ENCODE measurements at places on chromosomes 4 and X.

DNA sequence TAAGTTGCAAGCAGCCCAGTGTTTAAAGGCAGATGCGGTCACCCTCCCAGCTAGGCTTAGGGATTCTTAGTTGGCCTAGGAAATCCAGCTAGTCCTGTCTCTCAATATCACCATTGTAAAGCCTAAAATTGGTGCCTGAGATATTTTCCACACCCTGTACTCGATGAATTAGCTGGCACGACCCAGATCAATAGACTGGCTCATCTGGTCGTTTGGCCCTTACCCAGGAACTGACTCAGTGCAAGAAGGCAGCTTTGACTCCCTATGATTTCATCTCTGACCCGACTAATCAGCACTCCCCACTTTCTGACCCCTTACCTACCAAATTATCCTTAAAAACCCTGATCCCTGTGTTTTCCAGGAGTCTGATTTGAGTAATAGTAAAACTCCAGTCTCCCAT lies 384.9 kb upstream of the SLC7A11 start:
- no peak for DNase-seq

GRCh38 chr4:8766610-8767009 lies 105.0 kb downstream of the HMX1 start:
- no peak for DNase-seq

GRCh38 chr4:924107-925096 lies 7.7 kb downstream of the GAK start:
- no peak for DNase-seq

GRCh38 chrX:44183329-44183728 lies 160.1 kb downstream of the EFHC2 start:
- no peak for DNase-seq

GRCh38 chrX:108020631-108021030 lies 24.2 kb upstream of the VSIG1 start:
- peak; percentile 20 for DNase-seq

- no peak for DNase-seq
Observed at GRCh38 chr4:7180938-7181337, 11.4 kb upstream of the SORCS2 start.

DNA sequence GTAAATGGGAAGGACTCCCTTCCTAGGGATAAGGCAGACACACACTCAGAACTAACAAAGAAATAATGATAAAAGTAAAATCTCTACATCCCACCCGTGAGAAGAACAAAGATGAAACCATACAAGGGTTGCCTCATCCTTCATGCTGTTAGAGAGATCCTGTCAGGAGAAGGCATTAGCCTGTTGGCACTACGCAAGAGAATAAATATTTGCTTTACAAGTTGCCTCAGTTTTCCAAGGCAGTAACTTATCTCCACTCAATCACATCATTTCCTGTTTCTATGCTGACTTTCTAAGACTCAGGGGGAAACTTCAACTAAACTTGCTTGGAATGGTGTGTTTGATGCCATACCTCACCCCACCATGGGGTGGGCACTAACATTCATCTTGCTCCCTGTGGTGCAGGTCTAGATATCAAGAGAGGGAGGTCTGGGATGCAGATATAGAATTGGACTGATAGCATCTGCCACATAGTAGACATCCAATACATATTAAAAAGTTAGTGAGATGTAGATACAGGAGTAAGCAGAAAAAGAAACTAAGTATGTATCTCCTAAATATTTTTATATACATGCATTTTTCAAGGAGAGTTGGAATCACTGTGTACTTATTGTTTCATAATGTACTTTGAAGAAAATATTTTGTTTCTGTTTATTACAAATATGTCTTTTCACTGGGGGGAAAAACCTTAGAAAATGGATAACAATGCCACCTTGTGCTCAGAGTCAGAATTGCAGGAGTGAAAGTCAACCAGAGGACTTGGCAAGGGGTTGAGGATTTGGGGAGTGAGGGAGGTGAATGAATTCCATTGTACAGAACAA lies 57.2 kb upstream of the BEX4 start:
- DNase-seq, result peak; percentile 21

DNA sequence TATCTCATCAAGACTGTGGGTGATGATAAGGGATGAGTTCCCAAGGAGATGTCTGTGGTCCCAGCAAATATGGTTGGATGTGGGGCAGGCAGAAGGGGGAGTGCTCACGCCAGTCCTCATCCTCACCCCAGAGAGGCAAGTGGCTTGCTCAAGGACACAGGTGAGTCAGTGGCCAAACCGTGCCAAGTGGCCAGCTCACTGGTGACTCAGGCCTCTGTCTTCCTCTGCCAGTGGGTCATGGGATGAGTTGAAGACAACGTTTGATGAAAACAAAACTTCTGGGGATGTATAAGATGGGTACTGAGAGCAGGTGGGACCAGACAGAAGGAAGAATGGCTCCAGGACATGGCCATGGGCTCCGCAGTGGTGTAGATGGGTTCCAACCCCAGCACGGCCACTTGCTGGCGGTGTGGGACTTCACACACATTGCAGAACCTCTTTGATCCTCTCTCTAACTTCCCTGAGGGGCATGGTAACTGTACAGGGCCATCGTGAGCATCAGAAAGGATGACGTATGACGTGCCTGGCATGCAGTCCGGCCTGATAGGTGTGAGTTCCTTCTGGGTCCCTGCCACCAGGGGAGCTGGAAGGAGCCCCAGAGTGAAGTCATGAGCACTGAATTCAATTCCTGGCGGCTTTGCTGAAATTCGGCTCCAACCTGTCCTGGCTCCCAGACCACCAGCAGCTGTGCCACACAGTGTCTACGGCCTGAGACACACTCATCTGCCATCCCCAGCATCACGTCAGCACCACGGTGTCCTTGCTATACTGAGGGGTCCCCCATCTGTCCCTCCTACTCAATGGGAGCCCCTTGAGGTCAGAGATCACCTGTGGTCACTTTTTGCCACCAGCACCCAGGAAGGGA lies 41.3 kb upstream of the GPR78 start:
- no peak for DNase-seq

DNA sequence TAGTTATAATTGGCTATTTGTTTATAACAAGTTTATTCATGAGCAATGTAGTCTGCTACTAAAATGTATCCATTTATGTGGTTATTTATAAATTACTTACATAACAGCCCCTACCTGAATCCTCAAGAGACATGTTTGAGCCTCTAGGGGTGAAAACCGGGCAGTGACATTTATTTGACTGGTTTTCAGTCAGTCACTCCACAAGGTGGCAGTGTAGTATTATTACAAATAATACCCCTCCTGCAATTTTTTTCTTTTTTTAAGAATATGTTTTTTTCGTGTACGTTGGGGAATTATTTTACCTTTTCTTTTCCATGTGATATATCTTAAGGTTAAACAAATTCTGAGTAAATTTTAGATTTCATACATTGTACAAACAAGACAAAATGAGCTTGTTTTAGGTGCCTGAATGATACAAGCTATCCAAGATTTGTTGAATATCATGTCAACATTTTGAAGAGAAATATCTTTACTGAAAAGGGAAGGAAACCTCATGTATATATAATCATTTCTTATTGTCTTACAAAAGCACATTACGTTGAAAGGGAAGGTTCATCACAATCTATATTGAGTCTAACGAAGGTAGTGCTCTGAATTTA lies 598.7 kb upstream of the TECRL start:
- peak; percentile 38 for DNase-seq

DNA sequence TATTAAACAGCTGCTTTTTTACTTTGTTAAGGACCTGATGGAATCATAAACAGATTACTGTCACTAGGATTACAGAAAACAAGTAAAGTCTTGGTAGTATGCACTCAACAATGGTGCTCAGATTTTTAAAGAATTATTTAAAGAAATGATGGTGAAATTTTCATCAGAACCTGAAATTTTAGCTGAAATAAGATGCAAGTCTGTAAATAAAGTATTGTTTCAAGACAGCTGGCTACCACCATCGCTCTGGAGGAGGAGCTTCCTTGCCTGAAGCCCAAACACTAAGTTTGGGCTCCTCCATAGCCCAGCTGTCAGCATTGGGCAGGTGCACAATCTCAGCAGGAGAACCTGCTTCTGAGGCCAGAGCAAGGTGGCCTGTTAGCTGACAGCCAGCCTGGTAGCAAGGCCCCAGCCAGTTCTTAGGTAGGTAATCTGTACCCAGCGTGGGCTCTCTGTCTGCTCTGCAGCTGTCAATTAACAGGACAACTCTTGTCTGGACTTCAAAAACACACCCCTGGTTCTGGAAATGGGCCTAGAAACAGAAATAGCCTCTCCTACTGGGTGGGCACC lies 4.6 kb downstream of the GAB1 start:
- no peak for DNase-seq

DNA sequence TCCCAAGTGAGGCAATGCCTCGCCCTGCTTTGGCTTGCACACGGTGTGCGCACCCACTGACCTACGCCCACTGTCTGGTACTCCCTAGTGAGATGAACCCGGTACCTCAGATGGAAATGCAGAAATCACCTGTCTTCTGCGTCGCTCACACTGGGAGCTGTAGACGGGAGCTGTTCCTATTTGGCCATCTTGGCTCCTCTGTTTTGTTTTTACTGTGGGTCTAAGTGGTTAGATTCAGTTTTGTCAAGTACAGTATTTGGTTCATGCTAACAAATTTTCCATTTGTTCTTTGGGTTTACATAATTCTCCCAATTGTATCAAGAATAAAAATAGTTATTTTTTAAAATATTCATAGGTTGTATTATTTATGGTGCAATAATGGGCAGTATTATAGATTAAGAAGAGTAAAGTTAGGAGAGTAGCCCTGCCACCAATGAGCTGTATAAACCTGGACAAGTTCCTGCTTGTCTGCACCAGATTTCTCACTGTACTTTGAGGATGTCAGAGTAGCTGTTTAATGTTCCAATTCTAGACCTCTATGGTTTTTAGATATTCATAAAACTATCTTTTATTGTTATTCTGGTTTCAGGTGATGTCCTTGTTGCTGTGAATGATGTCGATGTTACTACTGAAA lies 23.4 kb downstream of the INTU start:
- no peak for DNase-seq

DNA sequence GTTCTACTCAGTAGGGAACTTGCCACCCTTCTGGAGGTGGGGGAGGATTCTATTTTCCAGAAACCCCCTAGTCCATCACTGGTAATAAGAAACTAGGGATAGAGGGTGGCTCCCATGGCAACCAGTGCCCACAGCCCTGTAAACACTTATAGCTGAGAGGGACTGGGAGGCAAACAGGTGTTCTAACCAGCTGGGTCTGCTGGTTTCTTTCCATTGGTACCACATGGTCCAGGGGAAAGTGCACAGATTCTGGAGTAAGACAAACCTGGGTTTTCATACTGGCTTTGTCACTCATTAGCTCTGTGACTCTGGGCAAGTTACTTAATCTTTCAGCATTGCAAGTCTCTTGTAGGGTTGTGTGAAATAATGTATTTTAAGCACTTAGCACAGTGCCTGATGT lies 26.9 kb downstream of the IGSF1 start:
- no peak for DNase-seq

- DNase-seq, result no peak
Observed at GRCh38 chrX:30906726-30907125, 17.7 kb upstream of the TAB3 start.

DNA sequence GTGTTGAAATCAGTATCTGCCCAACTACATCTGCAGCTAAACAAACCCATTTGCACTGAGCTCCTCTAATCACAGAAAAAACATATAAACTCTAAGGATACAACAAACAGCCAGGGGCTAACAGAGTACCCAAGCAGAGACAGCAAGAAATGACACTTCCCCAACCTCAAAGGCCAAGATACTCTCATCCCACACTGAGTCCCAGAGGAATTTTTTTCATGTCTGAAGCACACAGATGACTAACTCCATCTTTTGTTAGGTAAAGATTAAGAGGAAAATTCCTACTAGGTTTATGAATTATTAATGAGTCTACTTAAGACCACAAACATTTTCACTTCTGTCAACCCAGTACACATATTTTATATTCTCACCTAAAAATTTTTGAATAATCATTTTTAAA lies 31.6 kb downstream of the SEPSECS start:
- DNase-seq, result no peak

- no peak for DNase-seq
Observed at GRCh38 chr4:75658876-75659275, 14.3 kb downstream of the G3BP2 start.

DNA sequence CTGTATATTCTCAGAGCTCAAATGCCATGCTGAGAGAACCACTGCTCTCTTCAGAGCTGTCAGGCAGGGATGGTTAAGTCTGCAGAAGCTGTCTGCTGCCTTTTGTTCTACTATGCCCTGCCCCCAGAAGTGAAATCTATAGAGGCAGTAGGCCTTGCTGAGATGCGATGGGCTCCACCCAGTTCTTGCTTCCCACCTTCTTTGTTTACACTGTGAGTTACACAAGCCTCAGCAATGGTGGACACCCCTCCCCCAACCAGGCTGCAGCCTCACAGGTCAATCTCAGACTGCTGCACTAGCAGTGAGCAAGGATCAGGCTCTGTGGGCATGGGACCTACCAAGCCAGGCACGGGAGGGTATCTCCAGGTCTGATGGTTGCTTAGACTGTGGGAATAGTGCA lies 271.6 kb downstream of the CENPC start:
- no peak for DNase-seq

DNA sequence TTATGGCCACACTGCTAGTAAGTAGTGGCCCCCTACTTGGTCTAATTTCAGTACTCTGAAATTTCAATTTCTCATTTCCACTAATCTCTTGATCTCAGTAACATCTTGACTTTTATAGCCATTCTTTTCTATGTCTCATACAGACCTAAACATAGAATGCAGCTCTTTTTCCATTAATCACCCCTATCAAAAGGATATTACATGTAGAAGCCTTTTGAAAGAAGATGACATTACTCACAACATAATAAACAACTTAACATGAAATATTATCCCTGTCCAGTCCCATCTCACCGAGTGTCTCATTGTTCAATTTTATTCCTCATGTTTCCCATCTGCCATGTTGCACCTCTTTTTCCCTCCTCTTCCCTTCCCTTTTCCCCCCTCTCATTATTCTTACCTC lies 81.1 kb upstream of the KLHL13 start:
- DNase-seq, result no peak

DNA sequence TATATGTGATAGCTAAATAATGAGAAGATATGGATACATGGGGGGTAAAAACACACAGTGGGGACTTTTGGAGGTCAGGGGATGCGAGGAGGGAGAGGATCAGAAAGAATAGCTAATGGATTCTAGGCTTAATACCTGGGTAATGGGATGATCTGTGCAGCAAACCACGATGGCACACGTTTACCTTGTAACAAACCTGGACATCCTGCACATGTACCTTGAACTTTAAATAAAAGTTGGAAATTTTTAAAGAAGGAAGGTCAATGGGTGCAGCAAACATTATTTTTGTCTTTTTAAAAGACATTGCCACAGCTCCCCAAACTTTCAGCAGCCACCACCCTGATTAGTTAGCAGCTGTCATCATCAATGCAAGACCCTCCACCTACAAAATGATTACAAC lies 29.7 kb upstream of the UGT2B15 start:
- DNase-seq, result no peak

- DNase-seq, result peak; percentile 39
Observed at GRCh38 chrX:1835056-1835455, 220.2 kb downstream of the ASMT start.

GRCh38 chr4:98485816-98486345 lies 172.5 kb downstream of the TSPAN5 start:
- no peak for DNase-seq

GRCh38 chrX:112785344-112785743 lies 55.3 kb downstream of the AMOT start:
- DNase-seq, result no peak

GRCh38 chrX:65035446-65035770 lies 59.2 kb upstream of the ZC4H2 start:
- peak; percentile 13 for DNase-seq
